CD4-positive, alpha-beta T cell (primary cell): ENCODE measurements at places on chromosomes 7 and 10.

DNA sequence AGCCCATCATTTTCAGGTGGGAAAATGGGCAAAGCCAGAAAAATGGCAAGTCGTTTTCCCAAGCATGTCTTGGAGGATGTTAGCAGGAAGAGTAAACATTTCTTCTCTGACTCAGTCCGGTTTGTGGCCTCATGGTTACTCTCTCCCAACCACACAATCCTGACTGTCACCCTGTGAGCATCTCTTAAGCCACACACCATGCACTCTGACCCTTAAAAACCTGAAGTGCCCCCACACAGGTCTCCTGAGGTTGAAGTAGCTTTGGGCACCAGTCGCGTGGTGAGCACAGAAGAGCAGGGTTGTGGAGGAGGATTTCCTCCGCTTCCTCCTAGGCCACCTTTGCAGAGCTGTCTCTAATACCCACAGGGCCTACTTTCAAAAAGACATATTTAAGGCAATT is 387.3 kb upstream of the NPVF start:
- no peak for DNase-seq

DNA sequence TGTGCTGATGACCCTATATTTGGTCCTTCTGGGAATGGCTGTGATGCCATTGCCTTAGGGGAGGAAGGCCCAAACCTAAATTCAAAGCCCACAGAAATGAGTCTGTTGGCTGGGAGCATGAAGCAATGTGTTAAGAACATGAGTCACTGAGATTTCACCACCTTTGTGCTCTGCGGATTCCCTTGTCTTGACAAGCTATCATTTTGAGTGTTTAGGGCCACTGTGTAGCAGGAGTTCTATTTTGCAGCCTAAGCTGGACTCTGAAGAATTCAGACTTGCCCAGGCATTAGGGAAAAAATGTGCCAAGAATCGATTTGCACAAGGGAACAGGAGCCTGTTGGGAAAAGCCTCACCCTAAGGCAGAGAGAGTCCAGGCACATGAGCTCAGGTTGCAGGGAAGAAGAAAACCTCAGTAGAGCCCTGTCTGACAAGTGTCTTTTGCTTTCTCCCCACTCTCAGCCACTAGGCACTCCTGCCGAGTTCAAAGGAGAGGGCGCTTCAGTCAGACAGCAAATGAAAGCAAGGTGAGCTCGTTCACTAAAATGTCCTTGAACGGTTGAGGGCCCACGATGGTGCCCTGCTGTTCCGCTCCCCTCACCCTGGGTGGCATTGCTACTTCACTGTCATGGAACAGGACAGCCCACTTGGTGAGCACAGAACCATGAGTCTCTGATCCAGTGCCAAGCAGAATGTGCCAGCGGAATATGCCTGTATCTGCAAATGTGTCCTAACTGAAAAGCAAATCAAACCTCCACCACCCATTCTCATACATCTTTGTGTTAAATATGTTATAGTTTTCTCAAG is 93.6 kb downstream of the PRLHR start:
- DNase-seq, result peak; percentile 23

DNA sequence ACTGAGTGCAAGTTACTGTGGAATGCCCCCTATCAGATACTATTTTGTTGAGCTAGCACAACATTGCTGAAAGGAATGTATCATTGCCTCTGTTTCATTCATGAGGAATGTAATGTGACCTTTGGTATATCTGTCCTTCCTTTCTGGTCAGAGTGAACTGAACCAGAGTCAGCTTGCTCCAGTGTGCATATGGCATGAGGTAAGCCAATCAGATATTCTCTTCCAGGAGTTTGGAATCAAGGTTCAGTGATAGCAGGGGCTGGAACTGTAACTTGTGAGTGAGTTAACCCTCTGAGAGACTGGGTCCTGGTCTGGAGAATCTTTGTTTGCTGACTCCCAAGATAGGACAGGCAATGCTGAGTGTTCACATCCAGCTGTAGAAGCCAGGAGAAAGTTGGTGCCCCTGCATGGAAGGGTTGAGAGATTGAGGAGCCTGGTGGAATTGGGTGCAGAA is 45.3 kb upstream of the OSBPL3 start:
- no peak for DNase-seq

GRCh38 chr10:49394933-49395740 is 752 bp downstream of the DRGX start:
- DNase-seq, result no peak

DNA sequence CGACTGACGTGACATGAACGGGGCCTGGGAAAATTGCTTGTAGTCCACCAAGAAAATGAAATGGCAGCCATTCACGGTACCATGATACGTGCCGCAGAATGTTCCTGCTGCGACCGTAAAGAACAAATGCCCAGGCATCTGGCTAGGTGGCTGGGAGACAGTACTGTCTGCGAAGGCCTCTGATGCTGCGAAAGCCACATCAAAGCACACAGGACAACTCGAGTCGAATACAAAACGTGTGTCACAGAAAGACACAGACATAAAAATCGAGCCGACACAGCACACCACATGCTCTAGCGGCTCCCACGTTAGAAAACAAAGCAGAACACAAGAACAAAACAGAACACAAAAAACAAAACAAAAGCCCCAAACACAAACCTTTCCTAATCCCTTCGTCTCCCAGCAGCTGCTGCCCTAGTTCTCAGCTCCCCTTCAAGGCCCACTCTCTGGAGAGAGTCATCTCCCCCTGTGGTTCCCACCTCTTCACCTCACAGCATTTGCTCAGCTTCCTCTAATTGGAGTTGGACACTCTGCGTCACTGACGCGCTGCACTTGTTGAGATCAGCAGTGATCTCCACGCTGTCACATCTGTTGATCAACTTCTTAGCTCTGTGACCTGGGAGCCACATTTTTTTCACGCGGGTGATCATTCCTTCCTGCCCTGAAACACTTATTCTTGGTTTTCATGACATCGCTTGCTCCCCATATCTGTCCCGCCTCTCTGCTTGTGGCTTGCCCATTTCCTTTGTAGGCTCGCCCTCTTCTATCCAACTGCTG is 112.2 kb downstream of the CLEC2L start:
- DNase-seq, result peak; percentile 50

DNA sequence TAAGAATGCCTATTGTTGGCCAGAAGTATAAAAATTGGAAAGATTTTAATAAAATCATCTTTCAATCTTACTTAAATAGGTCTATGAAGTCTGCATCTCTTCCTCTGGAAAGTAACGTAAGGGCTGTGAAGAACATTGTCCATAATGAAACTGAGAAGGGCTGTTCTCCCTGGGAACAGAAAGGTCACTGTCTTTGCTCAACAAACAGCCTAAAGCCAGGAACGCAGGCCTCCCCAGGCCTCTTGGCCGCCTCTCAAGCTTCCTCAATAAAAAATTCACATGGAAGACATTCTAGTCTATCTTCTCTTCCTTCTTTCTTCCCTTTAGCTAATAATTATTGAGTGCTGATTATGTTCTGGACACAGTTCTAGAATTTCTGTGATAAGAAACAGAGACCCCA is 9.1 kb upstream of the IDI2 start:
- no peak for DNase-seq

GRCh38 chr7:151690606-151691005 is 170.9 kb upstream of the RHEB start:
- DNase-seq, result no peak
